Foreskin melanocyte (primary cell): ENCODE measurements at places on chromosomes 7 and 10.
A peak's percentile ranks its signal among the peaks of the same experiment; 100 is the strongest.

- DNase-seq, result no peak
These were observed 25.1 kb upstream of the UBE3C start for GRCh38 chr7:157113607-157114006.

GRCh38 chr10:6583447-6583846, 3.4 kb upstream of the PRKCQ start:
- no peak for DNase-seq

- no peak for DNase-seq
These were observed 16.4 kb downstream of the LRRC4 start for GRCh38 chr7:128014811-128015210.

GRCh38 chr10:87691506-87692070, 31.9 kb downstream of the PAPSS2 start:
- DNase-seq, result no peak

DNA sequence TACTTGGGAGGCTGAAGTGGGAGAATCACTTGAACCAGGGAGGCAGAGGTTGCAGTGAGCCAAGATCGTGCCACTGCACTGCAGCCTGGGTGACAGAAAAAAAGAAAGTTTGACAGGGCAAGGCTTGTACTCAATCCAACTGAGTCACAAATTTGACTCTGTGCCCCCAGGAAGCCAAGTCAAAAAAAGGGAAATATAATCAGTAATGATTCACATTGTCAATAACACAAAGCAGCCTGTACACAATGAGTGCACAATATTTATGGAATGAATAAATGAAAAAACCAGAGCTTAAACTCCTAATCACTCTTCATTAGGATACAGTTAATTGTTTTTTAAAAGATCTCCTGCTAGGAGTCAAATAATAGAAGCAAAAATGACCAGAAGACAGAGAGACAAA, 6.4 kb downstream of the NAPEPLD start:
- no peak for DNase-seq

- peak; percentile 9 for DNase-seq
These were observed 60.2 kb downstream of the CALML3 start for GRCh38 chr10:5584895-5585516.

- DNase-seq, result no peak
These were observed 753.2 kb downstream of the DNAJB9 start for GRCh38 chr7:109322833-109323232.

DNA sequence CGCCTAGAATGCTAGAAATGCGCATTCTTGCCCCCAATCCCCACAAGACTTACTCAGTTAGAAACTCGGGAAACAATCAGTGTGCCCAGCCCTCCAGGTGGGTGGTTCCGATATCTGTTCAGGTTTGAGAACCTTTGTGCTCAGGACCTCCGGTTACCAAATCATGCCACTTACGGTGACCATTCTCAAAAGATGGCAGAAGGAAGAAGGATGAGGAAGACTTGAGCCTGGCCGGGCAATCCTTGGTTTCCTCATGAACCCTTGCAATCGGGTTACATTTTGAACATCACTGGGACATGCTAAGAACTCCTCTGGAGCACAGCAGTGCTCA, 52.1 kb downstream of the RBM17 start:
- no peak for DNase-seq

DNA sequence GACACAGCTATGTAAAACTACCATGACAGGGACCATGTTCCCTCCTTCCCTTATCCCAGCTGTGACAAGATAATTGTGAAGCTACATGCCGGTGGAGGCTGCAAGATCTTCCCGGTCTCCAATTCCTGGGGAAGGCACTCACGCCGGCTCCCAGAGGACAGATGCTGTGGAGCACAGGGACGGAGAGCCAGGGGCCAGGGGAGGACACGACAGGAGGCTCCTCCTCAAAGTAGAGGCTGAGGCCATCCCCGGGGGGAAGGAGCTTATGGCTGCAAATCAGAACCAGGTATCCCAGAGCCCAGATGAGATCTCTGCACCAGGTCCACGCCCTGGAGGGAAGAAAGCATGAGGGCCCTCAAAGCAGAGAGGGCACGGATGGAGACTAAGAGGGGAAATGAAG, 286.2 kb downstream of the TCERG1L start:
- no peak for DNase-seq

DNA sequence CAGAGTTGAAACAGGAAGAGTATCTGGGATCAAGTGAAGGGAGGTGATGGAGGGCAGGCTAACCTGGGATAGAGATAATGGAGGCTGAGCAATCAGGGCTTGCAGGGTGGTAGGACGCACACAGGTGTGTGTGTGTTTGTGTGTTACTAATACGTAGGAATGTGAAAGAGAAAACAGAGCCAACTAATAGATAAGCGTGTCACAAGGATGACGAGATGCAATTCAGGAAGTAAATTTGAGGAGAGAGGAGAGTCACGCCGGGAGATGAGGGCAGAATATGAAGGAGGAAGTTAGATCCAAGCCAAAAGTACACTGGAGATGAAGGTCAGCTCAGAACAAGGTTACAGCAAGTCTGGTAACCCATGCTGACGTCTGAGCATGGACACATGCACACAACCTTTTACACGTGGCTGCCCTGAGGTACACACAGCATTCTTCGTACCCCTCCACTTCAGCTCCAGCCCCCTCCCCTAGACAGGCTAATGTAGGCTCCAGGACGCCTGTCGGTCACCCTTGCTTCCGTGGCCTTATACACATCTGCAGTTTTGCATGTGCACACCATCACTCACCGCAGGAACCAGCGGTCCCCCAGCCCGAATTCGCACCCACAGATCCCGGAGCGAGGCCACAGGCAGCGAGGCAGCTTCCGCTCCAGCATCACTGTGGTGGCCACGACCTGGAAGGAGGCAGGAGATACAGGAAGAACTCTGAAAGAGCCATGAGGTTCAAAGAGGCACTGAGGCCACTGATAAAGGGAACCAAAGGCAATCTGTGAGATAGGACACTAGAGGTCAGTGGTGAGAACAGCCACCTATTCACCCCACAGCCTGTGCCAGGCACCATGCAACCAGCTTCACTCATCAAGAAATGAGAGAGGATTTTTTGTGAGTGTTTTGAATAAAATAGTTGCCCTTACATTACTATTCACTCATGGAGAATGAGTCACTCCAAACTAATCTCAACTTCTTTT, 23.7 kb upstream of the TRPV6 start:
- DNase-seq, result no peak

- no peak for DNase-seq
These were observed 45.7 kb downstream of the PITRM1 start for GRCh38 chr10:3126741-3127346.

- no peak for DNase-seq
These were observed 128.5 kb downstream of the WDR11 start for GRCh38 chr10:120979435-120980278.

GRCh38 chr7:34734771-34735170, 76.8 kb downstream of the NPSR1 start:
- no peak for DNase-seq

- DNase-seq, result no peak
These were observed 118.3 kb downstream of the SEM1 start for GRCh38 chr7:96591159-96591899.

GRCh38 chr10:121928528-121928884, 675 bp upstream of the ATE1 start:
- no peak for DNase-seq

DNA sequence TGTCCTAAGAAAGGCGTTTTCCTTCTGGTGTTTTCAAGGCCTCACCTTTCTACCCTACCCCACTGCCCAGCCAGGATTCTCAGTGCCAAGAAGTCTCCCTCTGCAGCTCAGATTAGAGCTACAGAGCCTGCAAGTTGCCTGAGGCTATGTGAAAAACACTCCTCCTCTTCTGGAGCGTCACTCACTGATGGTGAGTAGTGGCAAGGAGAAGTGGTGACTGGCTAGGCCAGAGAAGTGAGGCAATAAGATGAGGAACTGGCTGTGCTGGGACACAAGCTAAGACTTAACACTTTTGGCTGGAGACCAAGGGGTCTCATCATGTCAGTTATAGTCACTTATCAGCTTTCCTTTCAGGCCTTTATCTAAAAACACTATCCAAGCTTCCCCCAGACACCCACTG, 86.7 kb upstream of the PRKAR2B start:
- no peak for DNase-seq

- no peak for DNase-seq
These were observed 19.3 kb upstream of the OPTN start for GRCh38 chr10:13080643-13081042.

- DNase-seq, result no peak
These were observed 49.6 kb upstream of the TOMM7 start for GRCh38 chr7:22872096-22872807.

DNA sequence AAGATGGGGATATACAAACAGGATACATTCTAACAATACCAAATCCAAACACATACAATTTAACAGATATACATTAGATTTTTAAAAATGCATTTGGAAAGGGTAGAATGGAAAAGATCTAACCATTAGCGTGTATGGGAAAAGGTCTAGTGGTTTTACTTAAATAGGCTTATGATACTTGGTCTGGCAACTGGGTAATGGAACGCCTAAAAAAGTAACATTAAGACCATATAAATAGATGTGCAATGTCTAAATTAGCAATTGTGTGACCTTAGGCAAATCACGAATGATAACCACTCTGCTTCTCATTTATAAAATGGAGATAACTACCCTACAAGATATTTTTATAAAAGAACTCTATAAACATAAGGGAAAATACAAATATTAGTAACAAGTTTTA, 135.2 kb downstream of the CNOT4 start:
- no peak for DNase-seq

DNA sequence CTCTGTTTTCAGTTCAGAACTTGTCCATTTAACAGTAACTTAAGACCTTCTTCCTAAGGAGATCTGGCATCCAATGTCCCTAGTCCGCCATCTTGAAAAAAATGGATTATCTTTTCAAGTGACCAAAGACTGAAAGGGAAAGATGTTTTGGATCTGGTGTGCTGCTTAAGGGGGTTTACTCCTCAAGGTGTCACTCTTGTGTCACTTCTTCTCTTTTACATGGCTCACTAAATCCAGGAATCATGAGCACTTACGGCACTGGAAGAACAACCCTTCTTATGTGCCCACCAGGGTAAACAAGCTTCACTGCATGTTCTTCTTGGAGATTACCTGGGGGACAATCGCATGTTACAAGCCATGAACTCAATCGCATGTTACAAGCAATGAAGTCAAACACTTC, 43.7 kb downstream of the ANXA8 start:
- DNase-seq, result no peak

- DNase-seq, result no peak
These were observed 68.8 kb downstream of the KIAA1217 start for GRCh38 chr10:24277771-24278170.

DNA sequence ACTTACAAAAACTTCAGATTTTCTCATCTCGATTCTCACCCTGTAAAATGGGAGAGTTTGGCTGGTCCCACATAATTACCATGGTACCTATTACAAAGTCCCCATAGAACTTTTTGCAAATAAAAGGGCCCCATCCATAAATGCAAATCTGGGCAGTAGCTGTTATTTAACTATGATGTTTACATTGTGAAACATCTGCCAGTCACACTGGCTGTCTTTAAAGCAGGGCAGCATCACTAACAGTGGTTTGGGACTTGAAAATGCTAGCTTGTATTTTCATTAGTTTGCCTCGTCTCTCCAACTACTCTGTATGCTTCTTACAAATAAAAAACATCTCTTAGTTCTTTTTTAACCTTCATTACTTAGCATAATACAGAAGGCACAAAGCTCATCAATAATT, 240.7 kb downstream of the FZD1 start:
- DNase-seq, result no peak
